PC-9 (cell line): ENCODE measurements at places on chromosomes 5 and 9. TPM values are rescaled to one million over a fixed set of nuclear protein-coding genes. Genes with fewer than 3 reads are reported as not detected.

- H3K27me3 ChIP-seq = no peaks in the 10 kb centered on the region
- H3K27ac ChIP-seq = no peak overlapping the region
- H3K4me1 ChIP-seq = no peaks in the 10 kb centered on the region
- DNase-seq = no peak
These were observed 175.3 kb upstream of the ZNF608 start for GRCh38 chr5:124921694-124922093.

DNA sequence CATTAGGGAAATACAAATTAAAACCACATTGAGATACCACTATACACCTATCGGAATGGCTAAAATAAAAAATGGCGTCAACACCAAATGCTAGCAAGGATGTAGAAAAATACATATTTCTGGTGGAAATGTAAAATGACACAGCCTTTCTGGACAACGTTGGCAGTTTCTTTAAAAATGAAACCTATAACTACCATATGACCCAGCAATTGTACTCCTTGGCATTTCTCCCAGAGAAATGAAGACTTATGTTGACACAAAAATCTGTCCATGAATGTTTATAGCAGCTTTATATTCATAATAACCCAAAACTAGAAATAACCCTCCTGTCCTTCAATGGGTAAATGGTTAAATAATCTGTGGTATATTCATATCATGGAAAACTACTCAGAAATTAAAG lies 188.7 kb upstream of the RAD23B start:
- H3K27ac ChIP-seq = no peak overlapping the region
- DNase-seq = no peak
- H3K27me3 ChIP-seq = no peaks in the 10 kb centered on the region

DNA sequence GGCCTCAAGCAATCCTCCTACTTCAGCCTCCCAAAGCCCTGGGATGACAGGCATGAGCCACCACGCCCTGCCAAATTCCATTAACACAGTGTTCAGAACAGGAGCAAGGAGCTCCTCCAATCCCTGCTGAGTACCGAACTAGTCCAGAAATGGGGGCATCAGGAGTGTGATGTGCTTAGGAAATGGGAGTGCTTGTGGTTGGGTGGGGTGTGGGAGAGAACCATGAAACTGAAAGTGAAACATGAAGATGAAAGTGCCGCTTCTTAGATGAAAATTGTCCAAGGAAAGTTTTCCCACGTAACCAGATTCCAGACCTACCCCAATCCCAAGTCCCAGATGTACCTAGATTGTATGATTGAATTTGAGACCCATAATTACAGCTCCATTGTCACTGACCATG lies 16.7 kb upstream of the ZNF131 start:
- no peaks in the 10 kb centered on the region for H3K36me3 ChIP-seq
- H3K27me3 ChIP-seq = no peaks in the 10 kb centered on the region
- peaks cover 8% of the 10 kb centered on the region; the same call in 1 of the 2 replicates for H3K4me1 ChIP-seq
- no peak for DNase-seq

DNA sequence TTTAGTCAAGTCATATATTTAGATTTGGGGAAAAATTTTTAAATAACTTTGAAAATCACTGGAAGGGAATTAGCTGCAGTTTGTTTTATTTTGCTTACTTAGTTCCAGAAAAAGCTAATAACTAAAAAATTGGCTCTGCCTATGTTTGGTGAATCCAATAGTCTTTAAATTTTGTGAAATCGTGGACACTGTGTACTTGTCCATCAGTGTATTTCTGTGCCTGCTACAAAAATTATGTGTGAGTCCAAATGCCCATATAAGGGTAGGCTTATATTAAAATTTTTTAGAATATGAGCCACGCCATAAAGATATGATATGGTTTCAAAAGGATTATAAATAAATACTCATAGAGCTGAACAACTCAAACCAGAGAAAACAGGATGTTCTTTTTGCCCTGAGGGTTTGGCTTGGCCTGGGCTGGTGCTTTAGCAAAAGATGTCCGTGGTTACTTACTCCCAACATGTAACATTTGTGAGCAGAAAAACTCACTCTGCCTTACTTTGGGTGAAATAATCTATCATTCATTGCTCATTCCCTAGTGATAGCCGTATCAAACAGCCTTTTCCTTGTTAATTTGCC lies 133.2 kb upstream of the PRLR start:
- no peak overlapping the region for H3K27ac ChIP-seq
- no peaks in the 10 kb centered on the region for H3K4me1 ChIP-seq
- no peak for DNase-seq
- no peak overlapping the region for H3K4me3 ChIP-seq
- H3K27me3 ChIP-seq = no peaks in the 10 kb centered on the region

GRCh38 chr5:67588389-67588788 lies 391.8 kb upstream of the CD180 start:
- H3K4me1 ChIP-seq = no peaks in the 10 kb centered on the region
- no peaks in the 10 kb centered on the region for H3K36me3 ChIP-seq
- no peak for DNase-seq
- H3K27ac ChIP-seq = no peak overlapping the region
- no peaks in the 10 kb centered on the region for H3K27me3 ChIP-seq

DNA sequence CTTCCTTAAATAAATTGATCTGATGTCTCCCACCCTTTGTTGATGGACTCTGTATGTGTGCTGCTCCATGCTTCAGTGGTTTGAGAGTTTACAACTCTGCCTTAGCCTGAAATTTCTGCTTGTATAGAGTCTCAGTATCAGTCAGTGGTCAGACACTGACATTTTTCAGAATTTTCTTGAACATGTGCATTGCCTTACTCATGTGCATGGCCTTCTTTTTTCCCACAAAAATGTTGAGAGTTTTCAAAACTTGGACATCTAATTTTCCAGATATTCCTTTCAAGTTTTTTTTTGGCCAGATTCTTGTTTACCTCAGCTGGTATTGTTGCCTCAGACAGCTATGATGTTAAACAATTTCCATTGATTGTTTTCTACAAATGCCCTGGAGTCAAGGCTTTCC lies 427.1 kb upstream of the CHD1 start:
- DNase-seq = no peak
- H3K4me1 ChIP-seq = no peaks in the 10 kb centered on the region
- H3K27ac ChIP-seq = no peak overlapping the region
- H3K36me3 ChIP-seq = no peaks in the 10 kb centered on the region
- H3K27me3 ChIP-seq = no peaks in the 10 kb centered on the region

DNA sequence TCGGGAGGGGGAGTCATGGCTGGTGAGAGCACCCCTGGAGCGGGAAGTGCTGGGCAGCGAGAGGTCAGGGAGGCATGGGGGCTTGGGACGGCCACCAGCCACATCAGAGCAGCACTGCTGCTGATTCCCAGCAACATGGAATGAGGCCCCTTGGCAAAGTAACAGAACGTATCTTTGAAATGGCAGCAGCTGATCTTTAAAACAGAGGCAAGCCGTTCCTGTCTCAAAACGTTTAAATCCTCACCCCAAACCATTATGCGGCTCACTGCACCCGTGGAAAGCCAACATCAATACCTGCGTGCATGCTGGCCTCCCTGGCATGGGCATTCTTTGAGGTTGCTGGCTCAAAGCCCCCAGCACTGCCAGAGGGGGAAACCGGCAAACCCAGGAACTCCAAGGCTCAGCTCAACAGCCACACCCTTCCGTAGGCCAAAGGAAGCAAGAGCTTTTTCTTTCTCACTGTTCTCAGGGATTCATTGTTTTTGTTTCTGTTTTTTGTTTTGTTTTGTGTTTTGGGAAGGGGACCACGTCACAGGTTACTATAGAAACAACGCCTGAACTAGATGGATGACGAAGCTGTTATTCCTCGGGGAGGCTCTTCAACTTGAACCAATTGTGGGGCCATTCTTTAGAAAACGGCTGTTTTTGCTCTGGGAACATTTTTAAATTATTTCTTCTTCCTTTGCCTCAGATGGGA lies 28.1 kb upstream of the OBP2B start:
- no peaks in the 10 kb centered on the region for H3K4me1 ChIP-seq
- H3K36me3 ChIP-seq = no peaks in the 10 kb centered on the region
- no peak for DNase-seq
- H3K27me3 ChIP-seq = no peaks in the 10 kb centered on the region
- no peak overlapping the region for H3K4me3 ChIP-seq

Gene FOXD4
- total RNA-seq = not detected in 2 replicates
